Keratinocyte (primary cell): ENCODE measurements at places on chromosomes 2 and 18. TPM values are rescaled to one million over a fixed set of nuclear protein-coding genes. Genes with fewer than 3 reads are reported as not detected.

GRCh38 chr2:9805435-9806297, 37.6 kb upstream of the TAF1B start:
- no peak for DNase-seq

Gene PLCD4
- polyA plus RNA-seq = 10.2 to 15.3 TPM (median 13.2 TPM) in 3 replicates

DNA sequence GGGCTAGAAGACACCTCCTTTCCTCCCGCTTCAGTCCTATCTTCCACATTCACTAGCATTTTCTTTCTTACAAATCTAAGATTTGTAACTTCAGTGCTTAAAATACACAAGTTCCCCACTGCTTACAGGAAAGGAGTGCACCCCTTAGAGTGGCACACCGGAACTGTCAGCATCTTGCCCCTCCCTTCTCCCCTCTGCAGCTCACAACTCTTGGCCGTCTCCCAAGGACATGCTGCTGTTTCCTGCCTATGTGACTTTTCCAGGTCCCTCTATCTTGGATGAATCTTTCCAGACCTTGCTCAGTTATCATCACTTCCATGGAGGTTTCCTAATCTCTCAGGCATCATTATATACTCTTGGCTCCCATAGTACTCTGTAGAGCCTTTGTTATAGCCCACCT, 334.8 kb downstream of the CELF4 start:
- DNase-seq = no peak

GRCh38 chr2:3179208-3179607, 198.4 kb downstream of the EIPR1 start:
- DNase-seq = no peak

DNA sequence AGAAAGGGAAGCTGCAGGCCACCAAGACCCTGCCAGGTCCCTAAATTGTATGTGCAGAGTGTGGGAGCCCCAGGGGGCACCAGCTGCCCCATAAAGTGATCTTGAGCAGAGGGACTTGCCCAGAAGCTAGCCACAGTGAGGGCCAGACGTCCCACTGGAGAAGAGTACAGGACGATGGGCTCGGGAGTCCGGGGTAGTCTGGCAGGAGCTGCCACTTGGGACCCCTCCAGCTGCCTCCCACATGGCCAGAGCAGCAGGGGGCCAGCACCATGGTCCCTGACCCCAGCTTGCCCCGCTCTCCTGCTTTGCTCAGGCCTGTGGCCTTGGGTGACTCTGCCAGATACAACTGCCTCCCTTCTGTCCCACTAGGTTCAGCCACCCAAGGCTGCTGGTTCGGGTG, 11.7 kb upstream of the LOXHD1 start:
- no peak for DNase-seq

- no peak for DNase-seq
These were observed 34.9 kb downstream of the PLCL1 start for GRCh38 chr2:197839327-197839726.

- no peak for DNase-seq
These were observed 141.0 kb upstream of the BCL2L11 start for GRCh38 chr2:110979471-110980338.

Gene USP34
- polyA plus RNA-seq = 32.6 to 54.7 TPM (median 43.1 TPM) in 3 replicates

- DNase-seq = no peak
These were observed 6.3 kb downstream of the ANKRD53 start for GRCh38 chr2:70984576-70985282.

- DNase-seq = no peak
These were observed 64.1 kb upstream of the MEIS1 start for GRCh38 chr2:66370824-66371223.

- DNase-seq = no peak
These were observed 819 bp downstream of the GRHL1 start for GRCh38 chr2:9952286-9952737.

DNA sequence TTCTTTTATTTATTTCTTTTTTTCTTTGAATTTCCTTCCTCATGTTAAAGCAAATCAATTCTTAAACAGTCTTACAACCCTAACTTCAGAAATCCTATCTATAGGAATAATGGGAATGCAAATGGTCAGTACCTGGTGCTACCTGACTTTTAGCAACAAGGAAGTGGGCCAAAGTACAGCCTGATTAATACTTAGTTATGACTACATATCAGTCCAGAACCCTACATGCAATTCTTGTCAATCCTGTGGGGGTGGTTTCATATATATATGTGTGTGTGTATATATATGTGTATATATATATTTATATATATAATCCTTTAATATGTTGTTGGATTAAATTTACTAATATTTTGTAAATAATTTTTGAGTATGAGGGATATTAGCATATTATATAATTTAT, 14.8 kb upstream of the TRAPPC8 start:
- DNase-seq = no peak

DNA sequence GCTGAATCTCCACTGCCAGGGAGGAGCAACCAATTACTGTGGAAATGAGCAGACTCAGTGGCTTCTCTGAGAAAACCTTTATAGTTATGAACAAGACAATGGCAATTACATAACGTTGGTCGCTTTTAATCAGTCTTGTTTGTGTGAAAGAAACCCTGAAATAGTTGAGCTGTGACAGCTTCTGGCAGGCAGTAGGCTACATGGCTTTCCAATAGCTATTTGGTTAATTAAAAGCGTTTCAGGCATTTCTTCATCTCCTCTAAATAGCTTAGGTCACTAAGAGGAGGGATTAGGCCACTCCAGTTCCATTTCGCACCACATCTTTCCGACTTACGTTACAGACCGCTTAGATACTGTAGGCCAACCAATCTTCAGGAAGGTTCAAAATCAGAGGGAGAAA, 794.4 kb upstream of the ID2 start:
- no peak for DNase-seq

Gene IL1B
- polyA plus RNA-seq = 221 to 291 TPM (median 232 TPM) in 3 replicates

- DNase-seq = no peak
These were observed 8.4 kb downstream of the ST8SIA5 start for GRCh38 chr18:46748466-46748865.
